Transverse colon (tissue), 4 donors: ENCODE measurements at places on chromosomes 2 and 18.
A peak's percentile ranks its signal among the peaks of the same experiment; 100 is the strongest.

DNA sequence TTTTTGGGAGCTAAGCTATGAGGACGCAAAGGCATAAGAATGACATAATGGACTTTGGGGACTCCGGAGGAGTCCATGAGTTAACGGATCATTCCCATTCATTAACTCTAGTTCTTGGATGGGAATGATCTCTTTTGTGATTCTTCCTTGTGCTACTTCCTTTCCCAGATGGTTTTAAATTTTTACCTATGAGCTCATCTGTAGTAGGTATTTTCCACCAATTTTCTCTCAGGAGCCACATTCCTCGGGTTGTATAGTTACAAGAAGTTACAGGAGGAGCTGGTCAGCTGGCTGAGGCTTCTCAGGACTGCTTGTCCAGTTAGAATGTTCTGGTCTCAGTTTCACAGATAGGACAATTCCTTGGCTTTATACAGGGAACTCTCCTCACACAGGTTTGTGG lies 42.9 kb upstream of the LPIN2 start:
- no peak for DNase-seq

- DNase-seq, result no peak
Observed at GRCh38 chr2:15389895-15390294, 171.2 kb downstream of the NBAS start.

GRCh38 chr2:144190908-144191605 lies 328.9 kb downstream of the ZEB2 start:
- DNase-seq, result no peak

DNA sequence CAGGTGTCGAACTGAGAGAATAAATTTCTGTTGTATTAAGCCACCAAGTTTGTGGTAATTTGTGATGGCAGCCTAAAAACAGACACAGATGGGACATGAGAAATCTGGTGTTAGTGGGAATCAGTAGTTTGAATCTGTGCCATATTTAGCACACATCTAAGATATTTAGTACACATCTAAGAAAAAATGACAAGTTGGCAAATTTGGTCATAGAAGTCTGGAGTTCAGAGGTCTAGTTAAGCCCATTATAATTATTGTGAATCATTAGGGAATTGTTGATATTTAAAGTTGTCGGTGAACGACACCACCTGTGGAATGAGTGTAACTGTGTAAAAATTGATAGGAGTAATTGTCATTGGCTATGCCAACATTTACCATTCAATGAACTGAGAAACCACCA lies 1138.8 kb upstream of the TMEFF2 start:
- DNase-seq, result no peak

- no peak for DNase-seq
Observed at GRCh38 chr2:190515687-190516086, 18.8 kb downstream of the NEMP2 start.

GRCh38 chr2:137254052-137254451 lies 488.7 kb downstream of the THSD7B start:
- DNase-seq, result no peak

DNA sequence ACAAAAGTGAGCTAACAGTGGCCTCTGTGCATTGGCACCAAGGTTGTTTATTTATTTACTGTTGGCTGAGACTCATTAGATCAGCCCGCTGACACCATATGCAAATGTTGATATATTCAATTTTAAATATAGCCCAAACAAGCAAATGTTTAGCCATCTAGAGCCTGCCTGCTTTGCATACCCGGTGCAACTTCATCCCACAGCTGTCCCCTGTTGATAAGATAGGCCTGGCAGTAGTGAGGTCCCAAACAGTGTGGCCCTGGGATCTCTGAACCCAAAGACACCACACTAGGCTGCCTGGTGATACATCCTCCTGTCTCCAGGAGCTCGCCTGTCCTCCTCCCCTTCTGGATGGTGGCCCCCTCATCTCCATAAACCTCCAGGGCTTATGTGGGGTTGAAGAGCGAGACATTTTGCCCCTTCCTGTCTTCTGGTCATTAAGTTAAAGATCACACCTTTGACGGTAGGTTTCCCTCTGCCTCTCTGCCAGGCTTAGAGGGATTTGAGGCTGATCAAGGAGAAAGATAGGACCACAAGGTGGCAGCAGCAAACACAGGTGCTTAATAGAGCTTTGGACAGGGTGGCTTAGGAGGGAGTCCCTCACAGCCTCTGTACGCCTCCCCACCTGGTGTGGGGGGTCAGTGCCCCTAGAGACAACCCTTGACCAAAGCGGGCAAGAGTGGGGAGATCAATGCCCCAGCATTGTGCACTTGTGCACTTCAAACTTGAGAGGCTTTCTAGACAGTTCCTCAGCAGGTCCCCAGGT lies 23.7 kb upstream of the MYO5B start:
- DNase-seq, result peak; percentile 56

DNA sequence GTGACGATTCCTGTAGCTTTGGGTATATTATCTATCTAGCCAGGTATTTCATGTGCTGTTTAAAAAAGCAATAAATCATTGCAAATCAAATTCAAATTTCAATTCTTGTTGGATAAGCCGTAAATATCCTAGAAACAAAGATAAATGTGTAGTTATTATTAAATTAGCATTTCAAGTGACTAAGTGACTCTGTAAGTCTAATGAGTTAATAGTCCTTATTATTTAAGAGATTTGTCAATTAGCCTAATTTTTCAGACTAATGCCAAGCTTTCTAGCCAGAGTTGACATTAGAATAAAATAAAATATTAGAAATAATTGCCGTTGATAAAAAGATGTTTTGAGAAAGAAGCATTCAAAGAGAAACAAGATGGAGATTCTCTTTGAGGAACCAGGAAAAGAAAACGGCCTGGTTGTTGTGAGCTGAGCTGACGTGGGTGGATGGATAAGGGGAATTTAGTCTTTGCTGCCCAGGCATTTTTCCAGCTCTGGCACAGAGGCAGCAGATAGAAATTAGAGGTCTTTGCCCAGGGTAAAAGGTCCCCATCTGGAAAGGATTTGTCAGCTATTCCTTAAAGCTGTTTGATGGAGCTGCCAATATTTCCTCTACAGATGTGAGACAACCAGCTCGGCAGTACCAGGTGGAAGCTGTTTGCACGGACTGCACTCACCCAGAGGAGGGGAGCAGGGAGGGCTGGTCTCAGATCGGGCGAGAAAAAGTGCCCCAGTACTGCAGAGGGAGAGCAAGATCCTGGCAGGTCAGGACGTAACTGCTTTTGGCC lies 117.3 kb upstream of the SEC11C start:
- no peak for DNase-seq

DNA sequence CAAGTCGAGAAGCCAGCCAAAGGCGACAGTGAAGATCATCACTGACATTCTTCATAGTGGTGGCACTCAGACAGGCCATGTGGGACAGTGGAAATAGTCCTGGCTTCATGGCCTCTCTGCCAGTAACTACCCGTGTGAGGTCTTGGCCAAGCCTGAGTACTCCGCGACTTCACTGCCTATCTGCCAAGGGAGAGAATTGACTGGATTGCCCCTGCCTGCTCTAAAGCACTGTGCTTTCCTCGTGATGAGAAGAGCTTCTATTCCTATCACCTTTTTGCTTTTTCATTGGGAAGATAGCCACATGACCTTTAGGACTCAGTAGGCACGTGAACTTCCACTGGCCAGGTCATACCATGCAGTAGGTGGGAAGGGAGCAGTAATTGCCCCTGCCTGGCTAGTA lies 239.3 kb downstream of the HAUS1 start:
- DNase-seq, result no peak

DNA sequence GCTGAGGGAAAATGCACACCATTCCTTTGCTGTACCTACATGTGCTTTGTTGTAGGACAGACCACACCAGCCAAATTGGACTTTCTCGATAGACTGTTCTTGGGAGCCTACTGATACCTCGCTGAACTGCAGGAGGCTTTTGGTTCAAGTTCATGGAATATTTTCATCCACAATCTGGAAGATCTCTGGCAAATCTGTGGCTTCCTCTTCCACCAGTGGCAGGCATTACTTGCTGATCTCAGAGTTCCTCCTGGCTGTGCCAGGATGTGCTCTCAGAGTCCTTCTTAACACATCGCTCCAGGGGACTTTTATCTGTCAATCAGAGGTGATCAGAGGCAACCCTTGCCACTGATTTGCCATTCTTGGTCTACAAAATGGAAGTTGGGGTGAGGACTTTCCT lies 87.7 kb downstream of the PTGR3 start:
- DNase-seq, result no peak

GRCh38 chr2:202007015-202007982 lies 26.4 kb upstream of the FZD7 start:
- no peak for DNase-seq

- no peak for DNase-seq
Observed at GRCh38 chr2:497770-498492, 179.3 kb downstream of the TMEM18 start.

DNA sequence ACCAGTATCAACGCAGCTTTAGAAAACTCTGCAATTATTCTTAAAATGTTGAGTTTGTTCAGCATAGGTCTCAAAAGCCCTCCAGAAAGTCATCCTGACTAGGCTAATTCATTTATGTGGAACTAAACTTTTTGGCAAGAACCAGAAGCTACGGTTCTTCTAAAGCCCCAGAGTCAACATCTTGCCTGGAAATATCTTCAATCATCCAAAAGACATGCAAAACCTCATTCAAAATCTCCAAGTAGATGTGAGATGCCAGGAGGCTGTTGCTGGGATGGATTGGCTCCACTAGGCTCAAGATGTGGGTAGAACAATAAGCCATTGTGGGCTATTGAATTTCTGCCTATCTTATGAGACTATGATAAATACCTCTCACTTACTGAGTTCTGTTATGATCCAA lies 2.1 kb upstream of the SCG2 start:
- no peak for DNase-seq

GRCh38 chr2:26757873-26758789 lies 6.0 kb upstream of the SLC35F6 start:
- DNase-seq, result no peak

- DNase-seq, result no peak
Observed at GRCh38 chr2:207330912-207331311, 165.2 kb upstream of the KLF7 start.

DNA sequence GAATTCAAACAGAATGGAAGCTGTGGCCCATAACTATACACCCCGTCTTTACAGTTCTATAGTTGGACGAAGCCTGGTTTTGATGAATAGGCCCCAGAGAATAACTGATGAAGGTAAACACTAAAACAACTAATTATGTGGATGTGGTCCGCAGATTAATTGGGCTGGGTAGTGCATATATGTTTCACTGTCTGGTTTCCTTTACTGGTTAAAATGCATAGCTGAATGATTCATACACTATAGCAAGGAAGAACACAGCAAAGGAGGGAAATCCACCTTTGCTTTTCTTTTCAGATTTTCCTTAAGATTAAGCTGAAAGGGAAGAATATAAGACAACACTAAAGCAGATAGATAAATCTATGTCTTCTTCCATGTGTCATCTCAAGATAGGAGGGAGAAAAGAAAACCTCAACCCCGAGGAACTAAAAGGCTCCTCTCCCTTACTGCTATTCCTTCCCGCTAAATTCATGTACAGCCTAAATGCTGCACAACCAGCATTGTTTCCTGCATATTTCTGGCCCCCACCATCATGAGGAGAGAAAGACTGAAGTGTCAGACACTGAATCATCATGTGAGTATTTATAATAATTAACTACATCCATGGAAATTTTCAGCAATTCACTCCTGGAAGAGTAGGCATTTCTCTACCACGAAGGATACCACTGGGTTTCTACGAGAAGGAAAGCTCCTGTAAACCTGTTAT lies 297.1 kb upstream of the CCDC68 start:
- no peak for DNase-seq

DNA sequence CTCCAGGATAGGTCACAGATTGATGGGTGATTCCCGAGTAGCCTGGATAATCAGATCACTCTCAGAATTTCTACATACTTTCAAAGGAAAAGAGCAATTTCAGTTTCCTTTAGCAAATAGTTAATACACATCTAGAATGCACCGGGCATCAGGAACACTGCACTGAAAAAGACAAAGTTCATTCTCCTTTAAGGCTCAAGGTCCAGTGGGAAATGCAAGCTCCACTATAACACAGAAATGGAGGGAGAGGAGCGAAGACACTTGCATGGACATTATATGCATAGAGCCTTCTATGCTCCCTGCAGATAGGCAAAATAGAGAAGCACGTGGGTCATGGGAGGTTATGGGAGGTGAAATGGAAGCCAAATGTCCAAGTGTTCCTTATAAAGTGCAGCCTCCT lies 49.1 kb downstream of the SLC9A4 start:
- DNase-seq, result no peak

DNA sequence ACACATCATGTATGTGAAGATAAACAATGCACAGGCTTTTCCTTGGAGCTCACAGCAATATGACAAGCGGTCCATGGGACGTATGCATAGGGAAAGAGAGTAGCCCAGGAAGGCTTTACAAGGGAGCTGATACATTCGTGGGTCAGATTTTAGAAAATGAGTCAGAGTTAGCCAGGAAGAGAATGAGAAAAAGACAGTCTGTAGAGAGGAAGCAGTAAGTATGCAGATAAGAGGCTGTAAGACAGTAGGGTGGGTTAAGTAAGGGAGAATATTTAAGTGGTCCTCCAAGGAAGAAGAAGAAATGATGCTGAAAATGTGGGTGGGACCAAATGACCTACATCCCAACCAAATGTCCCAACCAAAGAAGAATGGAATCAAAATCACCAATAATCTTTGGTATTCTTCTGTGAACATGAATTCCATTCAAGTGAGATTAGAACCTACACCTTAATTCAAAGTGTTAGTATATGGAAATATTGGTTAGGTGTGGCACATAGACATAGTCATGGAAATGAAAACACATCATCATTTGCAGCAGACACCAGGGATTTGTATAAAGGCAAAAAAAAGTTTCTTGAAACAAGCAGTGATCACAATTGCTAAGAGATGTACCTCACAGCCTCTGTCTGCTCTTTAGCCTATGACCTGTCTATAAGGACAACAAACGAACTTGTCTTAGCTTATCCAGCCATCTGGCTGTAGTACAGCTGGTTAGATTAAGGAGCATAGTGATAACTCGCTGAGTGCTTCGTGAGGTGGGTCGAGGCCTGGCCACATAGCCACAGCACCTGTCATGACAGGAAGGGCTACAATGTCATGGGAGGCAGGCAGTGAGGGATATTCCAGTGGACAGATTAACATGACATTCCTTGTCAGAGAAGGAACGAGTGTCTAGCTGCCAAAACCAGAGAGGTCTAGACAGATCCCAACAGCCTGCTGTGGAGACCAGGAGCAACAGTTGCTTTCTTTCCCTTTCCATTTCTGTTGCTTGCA lies 133.6 kb downstream of the ALK start:
- DNase-seq, result no peak

DNA sequence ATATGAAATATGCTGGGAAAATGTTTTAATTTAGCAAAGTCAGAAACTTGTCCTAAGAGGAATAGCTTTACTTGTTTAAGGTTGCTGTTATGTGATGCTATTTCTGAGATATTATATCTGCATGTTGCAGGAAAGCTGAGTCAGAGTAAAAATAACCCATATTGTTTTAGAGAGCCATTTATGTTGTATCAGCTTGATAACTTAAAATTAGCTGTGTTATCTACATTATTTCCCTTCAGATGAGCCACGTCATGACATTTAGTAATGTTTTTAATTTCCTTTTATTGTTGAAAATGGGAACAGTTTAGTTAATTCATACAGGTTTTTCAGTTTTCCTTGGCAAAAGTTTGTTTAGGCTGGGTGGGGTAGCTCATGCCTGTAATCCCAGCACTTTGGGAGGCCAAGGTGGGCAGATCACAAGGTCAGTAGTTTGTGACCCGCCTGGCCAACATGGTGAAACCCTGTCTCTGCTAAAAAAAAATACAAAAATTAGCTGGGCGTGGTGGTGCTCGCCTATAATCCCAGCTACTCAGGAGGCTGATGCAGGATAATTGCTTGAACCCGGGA lies 55.8 kb downstream of the TTC27 start:
- no peak for DNase-seq

- no peak for DNase-seq
Observed at GRCh38 chr2:207067473-207067872, 98.3 kb downstream of the KLF7 start.

- DNase-seq, result no peak
Observed at GRCh38 chr2:75982719-75983118, 272.0 kb upstream of the GCFC2 start.
